ENCODE measurements at places on chromosomes 2 and 18.

DNA sequence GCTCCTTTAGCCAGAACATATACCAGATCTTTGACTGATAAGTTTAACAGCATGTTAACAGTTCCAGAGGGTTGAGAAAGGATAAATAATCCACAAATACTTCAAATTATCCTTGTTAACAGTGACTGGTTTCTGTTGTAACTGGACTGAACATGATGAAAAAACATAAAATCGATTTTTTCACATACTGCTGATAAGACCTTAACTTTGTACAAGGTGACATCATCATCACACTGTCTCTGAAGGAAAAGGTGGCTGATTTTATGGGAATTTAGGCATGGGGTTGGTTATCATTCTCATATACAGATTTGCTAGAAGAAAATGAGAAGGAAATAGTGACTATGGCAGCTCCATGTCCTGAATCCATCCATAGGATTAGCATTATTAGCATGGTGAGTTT lies 36.1 kb downstream of the OTX1 start:
- no peak for DNase-seq

GRCh38 chr2:171814883-171815282 lies 79.2 kb downstream of the SLC25A12 start:
- no peak for DNase-seq

- DNase-seq, result no peak
These were observed 32.3 kb downstream of the SCTR start for GRCh38 chr2:119491776-119492525.

DNA sequence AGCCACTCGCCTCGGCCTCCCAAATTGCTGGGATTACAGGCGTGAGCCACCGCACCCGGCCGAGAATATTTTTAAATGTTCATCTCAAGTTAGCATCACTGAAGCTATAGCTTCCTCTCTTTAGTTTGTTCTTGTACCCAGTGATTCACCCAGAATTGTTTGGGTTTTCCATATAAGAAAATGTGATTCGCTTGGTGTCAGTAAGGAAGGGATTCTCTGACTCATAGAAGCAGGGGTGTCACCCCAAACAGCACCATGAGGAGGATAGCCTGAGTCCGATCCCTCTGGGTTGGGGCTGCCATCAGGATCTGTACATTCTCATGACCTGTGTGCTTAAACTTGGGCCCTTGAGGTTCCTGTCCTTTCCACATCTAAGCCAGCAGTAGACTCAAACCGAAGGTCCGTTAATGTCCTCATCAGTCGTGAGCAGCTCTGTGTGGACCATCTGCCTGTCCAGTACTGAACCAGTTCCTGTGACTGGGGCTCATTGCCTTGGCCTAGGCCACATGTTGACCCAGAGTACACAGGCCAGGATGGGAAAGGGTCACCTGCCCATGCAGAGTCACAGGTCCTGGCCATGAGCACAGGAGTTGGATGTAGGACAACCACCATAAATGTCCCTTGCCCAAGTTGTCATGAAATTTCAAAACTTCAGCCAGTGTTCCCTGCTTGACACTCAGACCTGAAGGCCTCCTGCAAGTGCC lies 311.9 kb downstream of the GBX2 start:
- DNase-seq, result no peak

- no peak for DNase-seq
These were observed 5.4 kb upstream of the ZAP70 start for GRCh38 chr2:97708048-97708380.

DNA sequence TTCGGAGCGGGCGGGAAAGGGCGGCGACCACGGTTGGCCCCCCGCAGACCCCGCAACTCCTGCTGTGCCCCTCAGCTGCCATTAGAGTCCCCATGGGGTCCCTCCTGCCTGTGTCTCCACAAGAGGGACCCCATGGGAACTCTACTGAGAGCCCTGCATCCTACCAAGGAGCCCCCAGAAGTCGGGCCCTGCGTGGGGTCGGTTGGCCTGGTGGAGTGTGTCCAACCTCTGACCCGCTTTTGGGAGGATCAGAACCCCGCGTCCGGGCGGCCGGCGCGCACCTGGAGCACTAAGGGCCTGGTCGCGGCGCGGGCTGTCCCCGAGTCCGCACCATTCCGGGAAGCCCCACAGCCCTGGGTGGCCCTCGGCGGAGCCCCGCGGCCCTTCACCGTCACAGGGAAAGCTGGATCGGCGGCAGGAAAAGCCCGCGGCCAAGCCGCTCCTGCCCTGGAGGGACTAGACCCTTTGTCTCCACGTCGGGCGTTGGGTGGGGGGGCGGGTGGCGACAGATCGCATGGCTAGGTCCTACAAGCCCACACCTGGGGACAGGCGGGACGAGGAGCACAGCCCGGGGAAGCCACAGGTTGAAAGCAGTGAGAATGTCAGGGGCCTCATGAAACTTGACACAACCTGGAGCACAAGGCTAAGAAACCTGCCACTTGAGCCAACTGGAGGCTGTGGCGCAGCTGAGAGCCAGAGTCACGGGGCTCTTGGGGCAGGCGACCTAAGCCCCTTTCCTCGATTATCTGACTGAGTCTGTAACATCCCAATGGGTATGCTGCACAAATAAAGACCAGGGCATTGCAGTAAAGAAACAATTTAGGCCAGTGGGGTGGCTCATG lies 11.2 kb upstream of the CXXC1 start:
- DNase-seq, result no peak

DNA sequence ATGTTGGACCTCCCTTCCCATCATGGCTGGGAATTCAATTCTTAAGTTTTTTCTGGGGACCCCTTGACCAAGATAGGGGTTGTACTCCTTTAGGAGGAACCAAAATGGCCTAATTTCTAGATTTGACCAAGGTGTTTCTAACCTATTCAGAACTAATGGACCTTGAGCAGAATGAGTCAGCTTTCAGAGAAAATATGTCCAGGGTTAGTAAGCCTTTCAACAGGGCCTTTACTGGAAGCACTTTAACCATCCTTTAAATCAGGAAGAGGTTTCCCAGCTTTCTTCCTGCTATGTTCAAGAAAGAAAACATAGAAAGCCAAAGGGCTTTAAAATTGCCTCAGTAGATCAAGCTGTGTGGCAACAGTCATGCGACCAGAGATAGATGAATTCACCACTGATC lies 1184.9 kb upstream of the ACVR2A start:
- no peak for DNase-seq

DNA sequence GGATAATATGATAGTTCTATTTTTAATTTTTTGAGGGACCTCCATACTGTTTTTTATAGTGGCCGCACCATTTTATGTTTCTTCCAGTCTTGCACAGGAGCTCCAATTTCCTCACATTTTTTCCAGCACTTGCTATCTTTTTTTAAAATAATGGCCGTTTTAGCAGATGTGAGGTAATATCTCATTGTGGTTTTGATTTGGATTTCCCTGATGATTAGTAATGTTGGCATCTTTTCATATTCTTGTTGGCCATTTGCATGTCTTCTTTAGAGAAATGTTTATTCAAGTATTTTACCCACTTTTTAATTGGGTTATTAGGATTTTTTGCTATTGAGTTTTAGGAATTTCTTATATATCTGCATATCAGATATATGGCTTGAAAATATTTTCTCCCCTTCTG lies 29.9 kb upstream of the NAPG start:
- no peak for DNase-seq

DNA sequence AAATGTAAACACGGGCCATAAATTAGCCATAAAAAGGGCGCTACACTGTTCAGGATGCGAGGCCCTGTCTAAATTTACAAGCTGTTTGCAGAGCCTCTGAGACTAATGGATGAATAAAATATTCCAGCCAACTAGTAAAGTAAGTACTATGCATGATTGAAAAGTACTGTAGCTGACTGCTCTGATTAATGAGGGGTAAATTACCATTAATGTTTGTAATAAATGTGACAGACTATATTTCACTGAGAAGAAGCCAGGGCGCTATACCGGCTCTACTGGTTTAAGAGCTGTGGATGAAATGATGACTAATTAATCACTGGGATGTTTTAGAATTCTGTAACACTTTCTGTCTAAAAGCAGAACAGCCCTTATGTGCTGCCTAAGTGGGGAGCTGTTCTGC lies 54.3 kb upstream of the RGPD4 start:
- DNase-seq, result no peak

GRCh38 chr2:161613161-161613560 lies 11.1 kb upstream of the SLC4A10 start:
- no peak for DNase-seq

DNA sequence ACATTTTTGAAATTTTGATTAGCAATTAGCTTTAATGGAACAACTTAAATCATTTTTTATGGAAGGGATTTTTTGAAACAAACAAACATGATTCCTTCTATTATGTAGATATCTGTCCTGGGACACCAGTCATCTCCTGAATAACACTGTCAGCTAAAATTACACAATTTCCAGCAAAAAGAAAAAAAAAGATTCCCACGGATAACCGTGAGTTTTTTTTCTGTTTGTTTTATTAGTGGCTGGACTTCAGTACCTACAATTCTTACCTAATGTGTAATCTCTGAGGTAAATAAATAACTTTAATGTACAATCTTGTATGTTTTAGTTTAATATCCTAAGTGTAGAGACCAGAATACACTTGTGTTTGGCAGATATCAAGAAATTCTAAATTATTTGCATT lies 126.6 kb upstream of the KYNU start:
- no peak for DNase-seq
